Keratinocyte (primary cell): ENCODE measurements at places on chromosomes 16 and 17. TPM values are rescaled to one million over a fixed set of nuclear protein-coding genes. Genes with fewer than 3 reads are reported as not detected.
A peak's percentile ranks its signal among the peaks of the same experiment; 100 is the strongest.

KREMEN2 gene
- polyA plus RNA-seq = 3.3 to 7.4 TPM (median 3.8 TPM) in 3 replicates

GRCh38 chr17:73553311-73553710 lies 90.9 kb downstream of the SDK2 start:
- no peak overlapping the region for H3K27ac ChIP-seq
- peaks cover 12% of the 10 kb centered on the region for H3K4me1 ChIP-seq
- no peaks in the 10 kb centered on the region for H3K27me3 ChIP-seq
- no peak for DNase-seq
- H3K36me3 ChIP-seq = no peaks in the 10 kb centered on the region

DNA sequence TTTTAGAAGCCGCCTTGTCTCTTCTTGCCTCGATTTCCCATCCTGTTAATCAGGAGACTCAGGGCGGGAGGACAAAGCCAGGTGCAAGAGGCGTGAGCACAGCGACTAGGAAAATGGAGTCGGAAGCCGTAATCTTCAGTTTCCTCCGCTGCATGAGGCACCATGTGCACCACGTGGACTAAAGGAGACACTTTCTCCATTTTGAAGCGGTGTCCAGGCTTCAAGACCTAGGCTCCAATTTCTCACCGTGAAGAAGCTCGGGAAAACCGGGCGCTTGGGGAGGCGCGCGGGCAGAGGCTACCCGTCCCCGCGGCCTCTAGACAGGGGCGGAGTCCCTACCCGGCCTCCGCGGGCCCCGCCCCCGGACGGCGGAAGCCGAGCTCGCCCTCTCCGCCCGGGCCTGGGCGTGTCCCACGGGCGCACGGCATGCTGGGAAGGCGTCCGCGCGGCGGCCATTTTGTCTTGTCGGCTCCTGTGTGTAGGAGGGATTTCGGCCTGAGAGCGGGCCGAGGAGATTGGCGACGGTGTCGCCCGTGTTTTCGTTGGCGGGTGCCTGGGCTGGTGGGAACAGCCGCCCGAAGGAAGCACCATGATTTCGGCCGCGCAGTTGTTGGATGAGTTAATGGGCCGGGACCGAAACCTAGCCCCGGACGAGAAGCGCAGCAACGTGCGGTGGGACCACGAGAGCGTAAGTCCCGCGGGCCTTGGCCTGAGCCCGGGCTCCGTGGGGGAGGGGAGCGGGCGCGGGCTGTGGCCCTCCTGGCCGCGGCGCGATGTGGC lies at the start of gene LUC7L3:
Gene LUC7L3, plus strand, starts transcription at position 460 of the 780 bp plus-strand sequence. Its CDS starts 130 bp downstream, at position 590.
- peak within 1 kb of the TSS; percentile 97 for H3K4me3 ChIP-seq
- H3K27me3 ChIP-seq = no peaks in the 10 kb centered on the region
- peak; percentile 66 for DNase-seq
- peaks cover 20% of the 10 kb centered on the region for H3K4me1 ChIP-seq
- H3K27ac ChIP-seq = peak within 1 kb of the TSS; percentile 97

- H3K4me1 ChIP-seq = no peaks in the 10 kb centered on the region
- no peaks in the 10 kb centered on the region for H3K36me3 ChIP-seq
- peaks cover 13% of the 10 kb centered on the region for H3K27me3 ChIP-seq
- H3K4me3 ChIP-seq = no peak overlapping the region
Measured at GRCh38 chr17:4769628-4770027, 2.1 kb upstream of the TM4SF5 start.

DNA sequence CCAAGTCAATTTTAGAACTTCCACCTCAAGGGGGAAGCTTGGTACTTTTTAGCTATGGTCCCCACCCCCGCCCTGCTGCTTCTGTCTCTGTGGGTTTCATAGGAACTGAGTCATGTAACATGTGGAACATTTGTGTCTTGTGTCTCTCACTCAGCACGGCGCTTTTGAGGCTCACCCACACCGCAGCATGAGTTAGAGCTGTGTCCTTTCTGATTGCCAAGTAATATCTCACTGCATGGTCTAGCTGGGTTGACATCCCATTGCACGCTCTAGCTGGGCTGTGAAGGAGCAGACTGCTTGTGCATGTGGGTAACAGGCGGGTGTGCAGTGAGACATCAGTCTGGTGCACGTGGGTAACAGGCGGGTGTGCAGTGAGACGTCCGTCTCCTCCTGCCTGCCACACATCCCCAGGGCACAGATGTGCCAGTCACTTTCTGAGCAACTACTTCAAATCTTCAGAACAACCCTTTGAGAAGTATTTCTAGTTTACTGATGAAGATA lies 26.4 kb upstream of the SLC7A5 start:
- H3K36me3 ChIP-seq = no peaks in the 10 kb centered on the region
- H3K27ac ChIP-seq = no peak overlapping the region
- H3K4me3 ChIP-seq = no peak overlapping the region
- DNase-seq = peak; percentile 19
- H3K27me3 ChIP-seq = no peaks in the 10 kb centered on the region

GRCh38 chr16:29111421-29111820 lies 126.6 kb downstream of the LAT start:
- no peaks in the 10 kb centered on the region for H3K36me3 ChIP-seq
- H3K4me1 ChIP-seq = no peaks in the 10 kb centered on the region
- DNase-seq = no peak
- no peak overlapping the region for H3K27ac ChIP-seq
- H3K27me3 ChIP-seq = peaks cover 26% of the 10 kb centered on the region

DNA sequence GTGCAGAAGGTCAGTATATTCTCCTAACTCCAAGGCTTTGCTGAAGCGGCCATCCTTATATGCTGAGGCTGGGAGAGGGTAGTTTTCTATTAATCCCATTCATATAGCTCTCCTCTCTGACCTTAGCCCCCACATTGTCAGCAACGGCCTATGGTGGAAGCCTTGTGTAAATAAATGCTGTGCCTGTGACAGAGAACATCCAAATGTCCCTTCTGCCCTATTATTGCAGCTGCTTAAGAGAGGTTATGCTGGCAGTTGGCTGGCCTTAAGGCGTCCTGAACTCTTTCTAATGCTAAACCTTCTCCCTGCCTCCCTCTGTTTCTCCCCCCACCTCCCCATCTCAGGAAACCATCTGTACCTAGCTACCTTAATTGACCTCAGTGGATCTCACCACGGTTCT lies 53.6 kb downstream of the ARHGAP44 start:
- H3K27me3 ChIP-seq = no peaks in the 10 kb centered on the region
- no peak for DNase-seq
- no peaks in the 10 kb centered on the region for H3K36me3 ChIP-seq
- no peak overlapping the region for H3K27ac ChIP-seq

DNA sequence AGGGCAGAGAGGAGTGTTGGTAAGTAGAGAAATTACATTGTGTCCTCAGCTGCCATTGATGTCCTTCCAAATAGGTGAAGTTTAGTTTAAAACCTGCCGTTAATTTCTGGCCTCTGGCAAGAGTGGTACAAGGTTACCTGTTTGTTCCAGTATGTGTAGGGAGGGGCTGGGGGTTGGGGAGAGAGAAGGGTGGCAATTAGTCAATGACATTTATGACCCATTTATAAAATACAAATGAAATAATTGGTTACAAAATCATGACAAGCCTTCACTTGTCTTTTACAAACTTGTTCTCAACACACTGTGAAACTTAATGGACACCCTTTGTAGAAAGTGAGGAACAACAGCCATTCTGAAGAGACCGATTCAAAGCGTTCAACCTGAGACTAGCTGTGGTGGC lies 281.0 kb downstream of the FTO start:
- no peaks in the 10 kb centered on the region for H3K36me3 ChIP-seq
- no peak overlapping the region for H3K4me3 ChIP-seq
- peaks cover 10% of the 10 kb centered on the region for H3K4me1 ChIP-seq
- DNase-seq = no peak
- no peak overlapping the region for H3K27ac ChIP-seq
